ENCODE measurements at places on chromosomes 2 and 18.
A peak's percentile ranks its signal among the peaks of the same experiment; 100 is the strongest.

- peak; percentile 35 for DNase-seq
Observed at GRCh38 chr2:234291765-234292204, 205.1 kb downstream of the ARL4C start.

GRCh38 chr2:215951558-215951957 is 61.8 kb downstream of the MREG start:
- no peak for DNase-seq

- DNase-seq, result no peak
Observed at GRCh38 chr2:7592618-7593140, 675.5 kb downstream of the RNF144A start.

DNA sequence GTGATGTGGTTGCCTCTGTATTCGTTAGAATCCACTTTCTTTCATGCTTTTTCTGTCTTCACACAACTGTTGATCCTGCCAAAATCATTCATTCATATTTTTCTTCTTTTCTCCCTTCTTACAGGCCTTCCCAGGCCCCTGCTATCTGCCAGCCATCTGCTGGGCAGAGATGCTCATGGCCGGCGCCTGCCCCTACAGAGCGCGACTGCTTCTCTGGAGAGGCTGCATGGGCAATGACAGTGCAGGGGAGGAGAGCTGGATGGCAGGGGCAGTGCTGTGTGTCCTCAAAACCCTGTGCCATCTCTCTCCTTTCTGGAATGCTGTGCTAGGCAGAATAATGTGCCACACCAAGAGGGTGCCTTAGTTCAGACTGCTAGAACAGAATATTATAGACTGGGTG is 125.2 kb downstream of the INHBB start:
- DNase-seq, result no peak

- no peak for DNase-seq
Observed at GRCh38 chr18:71238974-71239624, 950.3 kb downstream of the SOCS6 start.

- DNase-seq, result peak; percentile 49
Observed at GRCh38 chr18:7567474-7568425, 634 bp downstream of the PTPRM start.

GRCh38 chr2:100813527-100813926 is 6.4 kb upstream of the NPAS2 start:
- DNase-seq, result no peak

- no peak for DNase-seq
Observed at GRCh38 chr18:38221476-38222100, 656.0 kb upstream of the CELF4 start.

DNA sequence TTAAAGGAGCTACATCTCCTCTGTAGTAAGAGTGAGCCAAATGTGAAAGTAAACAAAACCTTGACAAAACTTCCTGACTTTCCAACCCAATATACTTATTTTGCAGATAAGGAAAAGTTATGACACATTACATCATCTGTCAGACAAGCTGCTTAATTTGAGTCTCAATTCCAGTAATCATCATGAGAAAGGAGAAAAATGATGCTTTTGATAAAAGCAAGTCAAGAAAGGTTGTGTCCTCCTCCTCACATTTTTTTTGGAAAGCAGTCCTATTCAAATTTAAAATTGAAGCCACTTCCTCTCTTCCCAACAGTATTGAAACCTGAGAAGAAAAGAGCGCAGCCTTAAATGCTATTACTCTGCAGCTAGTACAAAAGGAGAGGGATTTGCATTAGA is 519.6 kb downstream of the LRP1B start:
- DNase-seq, result no peak

GRCh38 chr18:33113416-33113815 is 327.1 kb downstream of the CCDC178 start:
- no peak for DNase-seq

- no peak for DNase-seq
Observed at GRCh38 chr18:76657911-76658470, 162.9 kb upstream of the ZNF516 start.

DNA sequence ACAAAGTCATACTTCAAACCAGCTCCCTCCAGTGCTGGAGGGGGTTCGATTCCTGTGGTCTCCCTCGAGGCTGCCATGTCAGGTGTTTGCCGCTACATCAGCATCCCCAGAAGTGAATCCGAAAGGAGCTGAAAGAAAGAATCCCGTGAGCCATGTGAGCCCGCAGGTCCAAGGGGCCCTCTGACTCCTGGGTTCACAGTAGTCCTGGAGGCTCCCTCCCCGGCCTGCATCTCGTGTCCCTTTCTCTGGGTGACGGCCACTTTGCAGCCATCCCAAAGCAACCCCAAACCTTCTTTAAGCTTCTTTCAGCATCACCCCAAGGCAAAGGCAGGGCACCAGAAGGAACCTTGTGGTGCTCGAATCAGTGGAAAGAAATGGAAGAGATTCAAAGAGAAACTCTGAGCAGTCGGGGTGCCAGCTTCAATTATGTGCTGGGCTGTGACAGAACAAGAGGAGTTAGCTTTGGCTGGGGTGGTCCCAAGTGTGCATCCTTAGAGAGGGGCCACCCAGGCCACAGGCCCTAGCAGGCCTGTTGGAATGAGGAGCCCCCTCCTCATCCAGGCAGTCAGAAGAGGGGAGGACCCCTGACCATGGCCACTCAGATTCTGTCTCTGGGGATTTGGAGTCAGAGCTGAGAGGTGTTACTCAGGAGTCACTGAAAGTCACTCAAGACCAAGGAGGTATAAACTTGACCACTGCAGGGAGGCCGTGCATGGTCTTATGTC is 59.7 kb downstream of the CIB4 start:
- no peak for DNase-seq

DNA sequence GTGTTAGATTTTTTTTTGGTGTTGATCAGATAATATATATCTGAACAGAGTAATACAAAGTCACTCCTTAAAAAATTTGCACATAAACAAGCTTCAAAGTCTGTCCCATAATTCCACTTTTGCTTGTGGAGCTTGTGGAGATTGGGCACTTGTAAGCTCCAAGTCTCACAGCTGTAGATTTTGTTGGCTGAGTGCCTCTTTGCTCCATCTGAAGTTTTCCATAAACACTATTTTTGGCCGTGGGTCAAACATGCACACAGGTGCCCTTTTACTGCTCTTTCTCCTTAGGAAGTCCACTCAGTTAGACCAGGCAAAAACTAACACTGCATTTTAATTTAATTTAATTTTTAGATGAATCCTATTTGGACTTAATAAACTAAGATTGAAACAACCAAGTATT is 3.6 kb upstream of the KCNJ13 start:
- DNase-seq, result no peak

- DNase-seq, result peak; percentile 51
Observed at GRCh38 chr2:232662486-232663260, 29.3 kb downstream of the EFHD1 start.

GRCh38 chr2:74863802-74864248 is 29.9 kb downstream of the HK2 start:
- no peak for DNase-seq

GRCh38 chr2:134536296-134536695 is 182.5 kb downstream of the TMEM163 start:
- DNase-seq, result no peak

- DNase-seq, result peak; percentile 45
Observed at GRCh38 chr18:76803814-76804213, 18.5 kb upstream of the ZNF236 start.

DNA sequence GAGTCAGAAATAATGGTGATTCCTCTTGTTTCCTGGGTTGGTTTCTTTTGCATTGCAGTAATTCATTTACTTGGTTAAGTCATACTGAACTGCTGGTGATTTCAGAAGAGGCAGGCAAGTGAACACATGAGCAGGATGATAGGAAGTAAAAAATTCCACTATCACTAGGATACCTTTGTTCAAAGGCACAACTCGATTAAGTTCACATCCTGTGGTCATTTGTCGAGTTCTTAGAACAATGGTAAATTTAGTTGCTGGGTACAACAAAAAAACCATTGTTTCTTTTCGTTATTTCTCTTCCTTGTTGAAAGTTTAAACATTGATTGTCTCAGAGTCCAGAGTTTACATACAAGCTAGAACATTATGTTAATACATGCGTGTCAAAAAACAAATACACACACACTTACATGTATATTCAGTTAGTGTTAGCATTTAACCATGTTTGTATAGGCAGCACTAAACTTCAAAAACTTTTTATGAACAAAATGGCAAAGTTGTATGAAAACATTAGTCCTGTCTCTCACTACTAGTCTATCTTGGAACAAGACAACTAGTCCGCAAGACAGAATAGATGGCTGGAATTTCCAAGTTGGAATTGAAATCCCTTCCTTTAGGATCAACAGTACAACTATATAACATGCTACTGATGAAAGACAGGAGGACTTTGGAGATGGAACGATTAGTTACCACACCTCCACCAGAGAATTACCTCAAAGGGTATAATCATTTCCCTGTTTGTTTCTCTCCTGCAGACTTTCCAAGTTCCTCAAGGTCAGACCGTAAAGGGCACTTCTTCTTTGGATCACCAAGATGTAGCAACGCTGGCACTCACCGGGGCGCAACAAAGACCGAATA is 26.2 kb downstream of the STK39 start:
- DNase-seq, result no peak

DNA sequence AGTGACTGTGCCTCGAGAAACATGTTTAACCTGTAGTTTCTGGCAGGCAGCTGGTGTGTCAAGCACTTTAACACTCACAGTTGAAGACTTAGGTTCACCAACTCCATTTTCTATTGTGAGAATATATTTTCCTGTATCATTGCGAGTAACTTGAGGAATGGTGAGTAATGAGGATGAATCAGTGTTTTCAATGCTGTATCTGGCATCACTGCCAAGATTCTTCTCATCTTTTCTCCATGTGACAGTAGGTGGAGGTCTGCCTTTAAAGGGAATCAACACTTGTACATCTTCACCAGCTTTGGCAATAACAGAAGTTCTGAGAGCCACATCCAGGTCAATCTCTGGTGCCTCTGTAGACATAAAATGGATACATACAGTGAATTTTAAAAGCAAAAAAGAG is 72.8 kb downstream of the PLEKHA3 start:
- no peak for DNase-seq

DNA sequence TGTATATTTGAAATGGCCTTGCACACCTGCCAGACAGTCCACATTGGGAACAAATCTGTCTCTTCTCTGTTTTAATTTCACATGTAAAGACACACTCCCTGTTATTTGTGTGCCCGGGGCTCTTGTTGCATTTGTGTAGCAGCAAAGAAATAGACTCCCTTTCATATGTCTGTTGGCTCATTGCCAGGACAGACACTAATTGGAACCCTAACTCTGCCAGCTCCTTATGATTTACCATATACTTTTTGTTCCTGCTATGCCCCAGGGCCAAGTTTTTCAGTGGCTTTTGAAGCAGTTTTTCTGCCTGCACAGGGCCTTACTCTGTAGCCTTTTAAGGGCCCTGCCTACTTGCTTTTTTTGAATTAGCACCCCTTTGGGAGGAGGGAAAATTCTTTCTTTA is 396.9 kb downstream of the DLGAP1 start:
- DNase-seq, result no peak

DNA sequence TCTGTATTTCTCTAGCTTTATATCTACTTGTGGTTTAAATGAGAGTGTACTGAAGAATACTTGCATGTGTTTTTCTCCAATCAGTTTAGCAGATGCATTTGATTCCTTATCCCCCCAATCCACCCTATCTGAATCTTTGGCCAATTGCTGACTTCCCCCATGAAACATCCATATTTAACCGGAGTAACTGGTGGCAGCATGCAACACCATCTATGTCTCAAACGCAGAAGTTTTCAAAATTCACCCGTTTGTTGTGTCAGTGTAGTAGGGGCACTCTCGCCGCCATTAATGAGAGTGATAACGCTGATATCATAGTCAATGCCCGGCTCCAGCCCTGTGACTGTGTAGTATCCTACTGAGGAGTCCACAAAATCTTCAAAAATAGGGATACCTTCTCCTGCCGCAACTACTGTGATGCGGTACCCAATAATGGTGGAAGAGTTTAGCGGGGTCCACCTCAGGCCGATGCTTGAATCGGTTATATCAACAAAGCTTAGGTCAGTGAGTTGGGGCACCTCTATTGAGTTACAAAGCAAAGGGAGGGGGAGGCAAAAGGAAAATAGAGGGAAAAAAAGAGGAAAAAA is 43.1 kb downstream of the FN1 start:
- DNase-seq, result no peak

DNA sequence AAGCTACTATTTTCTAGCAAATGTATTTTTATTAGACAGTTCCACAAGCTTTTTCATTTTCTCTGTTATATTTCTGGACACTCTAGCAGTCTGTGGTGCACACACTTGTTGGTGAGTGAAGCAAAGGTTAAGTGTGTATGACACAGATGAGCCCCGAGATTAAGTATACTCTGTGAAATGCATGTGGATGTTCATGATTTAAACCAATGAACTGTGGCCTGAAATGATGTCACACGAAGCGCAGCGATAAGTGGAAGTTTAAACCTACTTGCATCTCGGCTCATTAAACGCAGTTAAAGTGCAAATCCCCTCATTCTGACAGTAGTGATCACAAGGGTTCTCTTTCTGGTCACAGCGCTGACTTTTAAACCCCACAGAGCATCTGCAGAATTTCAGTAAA is 1488.8 kb upstream of the NXPH2 start:
- no peak for DNase-seq

GRCh38 chr2:199684832-199685231 is 166.2 kb downstream of the FTCDNL1 start:
- DNase-seq, result no peak
